ENCODE measurements at places on chromosomes 7 and 10. TPM values are rescaled to one million over a fixed set of nuclear protein-coding genes. Genes with fewer than 3 reads are reported as not detected.

DRGX gene
- not detected for total RNA-seq

C7orf57 gene
- total RNA-seq: not detected

MTG1 gene
- total RNA-seq: 37.7 TPM

CFAP70 gene
- 0.26 TPM for total RNA-seq

PNLIPRP1 gene
- total RNA-seq: not detected

OPN4 gene
- not detected for total RNA-seq

Measured in dermis lymphatic vessel endothelial cell (primary cell).